ENCODE measurements at places on chromosomes 11 and 22. TPM values are rescaled to one million over a fixed set of nuclear protein-coding genes. Genes with fewer than 3 reads are reported as not detected.

- DNase-seq, result no peak
These were observed 125.0 kb downstream of the KCNQ1OT1 start for GRCh38 chr11:2574553-2575535.

GRCh38 chr11:56333156-56333555 is 12.7 kb upstream of the OR8K1 start:
- DNase-seq, result no peak

- no peak for DNase-seq
These were observed 85.8 kb downstream of the RTL6 start for GRCh38 chr22:44412136-44412731.

The OR10A2 gene
- 0.08 TPM for polyA plus RNA-seq

The ABTB2 gene
- 7.7 TPM for polyA plus RNA-seq

The PHLDA2 gene
- polyA plus RNA-seq, result not detected
